PC-3 (cell line): ENCODE measurements at places on chromosomes 6 and 20. TPM values are rescaled to one million over a fixed set of nuclear protein-coding genes. Genes with fewer than 3 reads are reported as not detected.

DNA sequence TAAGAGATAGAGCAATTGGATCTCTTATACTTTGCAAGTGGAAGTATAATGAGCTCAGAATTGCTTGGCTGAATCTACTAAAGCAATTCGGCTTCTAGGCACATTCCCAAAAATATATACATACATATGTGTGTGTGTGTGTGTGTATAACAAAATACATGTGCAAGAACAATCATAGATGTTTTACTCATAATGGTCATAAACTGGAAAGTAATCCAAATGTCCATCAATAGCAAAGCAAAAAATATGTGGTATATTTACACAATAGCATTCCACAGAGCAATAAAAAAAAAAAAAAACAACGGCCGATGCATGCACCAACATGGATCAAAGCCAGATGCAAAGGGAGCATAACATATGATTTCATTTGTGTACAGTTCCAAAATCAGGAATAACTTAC is 707.9 kb downstream of the RFPL4B start:
- H3K4me3 ChIP-seq: no peak overlapping the region
- no peaks in the 10 kb centered on the region for H3K27me3 ChIP-seq
- no peak overlapping the region for H3K27ac ChIP-seq
- no peaks in the 10 kb centered on the region for H3K36me3 ChIP-seq

DNA sequence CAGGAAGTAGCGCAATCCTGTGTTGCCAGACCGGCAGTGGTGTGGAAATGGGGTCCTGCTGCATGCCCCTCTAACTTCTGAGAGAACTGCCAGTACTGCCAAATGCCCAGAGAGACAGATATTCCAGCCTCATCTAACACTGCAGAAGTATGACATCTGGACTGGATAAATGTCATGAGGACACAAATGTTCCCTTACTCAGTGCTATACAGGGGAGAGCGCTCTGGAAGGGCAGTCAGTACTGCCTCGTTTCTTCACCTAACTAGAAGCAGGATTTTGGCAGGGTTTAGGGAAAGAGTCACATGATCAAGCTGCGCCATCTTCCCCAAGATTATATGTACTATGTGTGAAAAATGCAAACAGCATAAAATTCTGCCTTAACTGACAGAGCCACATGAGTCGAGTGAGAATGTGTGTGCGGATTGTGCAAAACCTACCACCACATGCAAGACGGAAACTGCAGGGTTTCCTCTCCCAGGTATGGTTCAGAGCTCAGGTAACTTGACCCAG is 59.7 kb downstream of the B4GALT5 start:
- H3K27me3 ChIP-seq: no peaks in the 10 kb centered on the region
- peaks cover 43% of the 10 kb centered on the region for H3K36me3 ChIP-seq
- no peak overlapping the region for H3K4me3 ChIP-seq
- DNase-seq: no peak

- H3K36me3 ChIP-seq: no peaks in the 10 kb centered on the region
- H3K27ac ChIP-seq: no peak overlapping the region
- DNase-seq: no peak
- peaks cover 17% of the 10 kb centered on the region; the same call in 1 of the 2 replicates for H3K27me3 ChIP-seq
- no peak overlapping the region for H3K4me3 ChIP-seq
- H3K4me1 ChIP-seq: no peaks in the 10 kb centered on the region
Observed at GRCh38 chr20:20134941-20135575, 82.7 kb downstream of the CFAP61 start.

GRCh38 chr6:158803733-158804143 is 15.4 kb downstream of the EZR start:
- peak; percentile 81 for DNase-seq
- H3K36me3 ChIP-seq: peaks cover 42% of the 10 kb centered on the region
- peaks cover 85% of the 10 kb centered on the region for H3K4me1 ChIP-seq
- H3K27ac ChIP-seq: peak overlapping the region; percentile 54
- peak overlapping the region; percentile 25 for H3K4me3 ChIP-seq

DNA sequence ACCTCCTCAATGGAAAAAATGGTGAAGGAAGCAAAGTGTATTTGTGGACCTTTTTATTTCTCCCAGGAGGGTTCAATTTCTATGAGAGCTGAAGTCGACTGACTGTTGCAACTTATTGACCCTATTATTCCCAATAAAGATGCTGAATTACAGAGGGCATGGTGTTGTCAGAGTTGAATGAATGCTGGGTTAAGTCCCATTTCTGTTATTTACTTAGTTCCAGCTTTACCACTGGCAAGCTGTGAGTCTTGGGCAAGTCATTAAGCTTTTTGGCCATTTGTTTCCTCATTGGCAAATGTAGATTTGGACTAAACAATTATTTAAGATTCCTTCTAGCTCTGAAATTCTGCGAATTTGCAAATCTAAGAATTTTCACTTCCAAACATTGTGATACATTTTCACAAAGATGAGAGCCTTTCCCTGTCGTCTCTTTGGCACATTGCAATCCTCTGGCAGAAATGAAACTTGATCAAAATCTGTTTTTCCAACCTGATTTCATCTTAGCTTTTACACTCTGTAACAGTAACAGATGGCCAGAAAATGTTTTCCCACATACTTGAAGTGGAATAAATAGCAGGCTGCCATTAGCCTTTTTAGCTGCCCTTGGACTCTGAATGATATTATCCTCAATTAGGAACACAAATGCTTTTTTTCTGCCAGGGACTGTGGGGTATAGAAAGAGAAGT is 21.3 kb downstream of the BLTP3A start:
- H3K36me3 ChIP-seq: no peaks in the 10 kb centered on the region
- no peak overlapping the region for H3K27ac ChIP-seq
- peaks cover 27% of the 10 kb centered on the region for H3K4me1 ChIP-seq
- no peak for DNase-seq
- H3K27me3 ChIP-seq: no peaks in the 10 kb centered on the region

DNA sequence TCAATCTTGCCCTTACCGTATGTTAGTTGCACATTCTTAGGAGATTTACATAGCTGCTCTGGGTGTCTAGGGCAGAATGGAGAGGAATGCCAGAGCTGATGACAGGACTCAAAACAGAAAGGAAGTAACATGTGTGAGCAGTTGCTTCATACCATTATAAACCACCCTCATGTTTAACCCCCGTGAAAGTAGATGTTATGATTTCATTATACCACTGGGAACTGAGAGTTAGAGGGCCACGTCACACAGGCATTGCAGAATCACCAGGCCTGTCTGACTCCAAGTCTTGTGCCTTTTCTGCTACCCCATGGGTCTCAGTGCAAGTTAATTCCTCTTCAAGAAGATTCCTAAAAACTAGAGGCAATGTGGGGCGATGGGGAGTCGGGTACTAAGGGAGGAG is 23.5 kb upstream of the SIM1 start:
- no peaks in the 10 kb centered on the region for H3K36me3 ChIP-seq
- peaks cover 4% of the 10 kb centered on the region; the same call in 1 of the 2 replicates for H3K4me1 ChIP-seq
- H3K27me3 ChIP-seq: no peaks in the 10 kb centered on the region
- DNase-seq: no peak

SDCBP2 gene
- 14.4 and 25.5 TPM in 2 replicates for total RNA-seq

PAK5 gene
- not detected in 2 replicates for total RNA-seq

GRCh38 chr6:105014954-105015353 is 58.0 kb downstream of the LIN28B start:
- no peak for DNase-seq
- no peaks in the 10 kb centered on the region for H3K27me3 ChIP-seq
- H3K4me3 ChIP-seq: no peak overlapping the region
- no peaks in the 10 kb centered on the region for H3K36me3 ChIP-seq
- H3K27ac ChIP-seq: no peak overlapping the region

DNA sequence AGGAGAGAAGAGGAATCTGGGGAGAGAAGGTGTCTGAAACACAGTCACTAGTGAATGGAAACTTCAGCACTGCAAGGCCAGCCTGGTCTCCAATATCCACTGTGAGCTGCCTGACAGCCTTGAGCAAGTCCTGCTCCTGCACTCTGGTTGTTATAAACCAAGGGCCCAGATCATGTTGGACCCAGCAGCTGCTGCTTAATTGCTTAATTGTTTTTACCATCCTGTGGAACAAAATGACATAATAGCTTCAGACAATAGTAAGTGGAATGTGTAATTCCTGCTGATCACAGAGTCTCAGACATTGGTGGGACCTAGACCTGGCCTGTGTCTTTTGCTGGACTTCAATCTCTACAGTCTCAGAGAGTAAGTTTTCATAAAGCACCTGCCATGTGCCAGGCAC is 833.7 kb downstream of the TFAP2A start:
- no peak overlapping the region for H3K27ac ChIP-seq
- H3K4me3 ChIP-seq: no peak overlapping the region
- no peaks in the 10 kb centered on the region for H3K36me3 ChIP-seq
- no peak for DNase-seq
- H3K27me3 ChIP-seq: peaks cover 13% of the 10 kb centered on the region; the same call in 1 of the 2 replicates
